ENCODE measurements at places on chromosomes 12 and 14. TPM values are rescaled to one million over a fixed set of nuclear protein-coding genes. Genes with fewer than 3 reads are reported as not detected.

Gene NID2
- total RNA-seq = not detected

Gene TAS2R42
- total RNA-seq = not detected

Gene HOXC13
- not detected for total RNA-seq

Gene AJUBA
- 1.7 TPM for total RNA-seq

Gene LPAR5
- 4.8 TPM for total RNA-seq

Gene KCNC2
- total RNA-seq = not detected

Gene CLEC2A
- total RNA-seq = not detected

Gene CD63
- 204 TPM for total RNA-seq

Gene RIPK3
- 11.8 TPM for total RNA-seq

Gene WDR89
- total RNA-seq = 27.3 TPM

Gene FOXM1
- 79.3 TPM for total RNA-seq

Gene SERPINA9
- total RNA-seq = not detected

Gene TAS2R7
- not detected for total RNA-seq

Gene MFAP5
- total RNA-seq = not detected

Gene MIP
- total RNA-seq = not detected

Gene BCL2L14
- 12.7 TPM for total RNA-seq

Gene FOXG1
- total RNA-seq = not detected

Gene SIVA1
- total RNA-seq = 109 TPM

Gene DTX1
- total RNA-seq = 12.4 TPM

Gene GPR137C
- total RNA-seq = 0.19 TPM

Gene ACOT6
- not detected for total RNA-seq

Gene SIRT4
- total RNA-seq = 1.8 TPM

Gene EIF2B1
- 61.9 TPM for total RNA-seq

Gene TRPV4
- not detected for total RNA-seq

Gene MYH6
- 0.05 TPM for total RNA-seq

Gene SIX6
- not detected for total RNA-seq

Gene ZNF385A
- 1.3 TPM for total RNA-seq

Gene RHEBL1
- 16.1 TPM for total RNA-seq

Gene SLC16A7
- total RNA-seq = 35.8 TPM

Gene HOXC9
- not detected for total RNA-seq
